ENCODE measurements at places on chromosomes 1 and 21. TPM values are rescaled to one million over a fixed set of nuclear protein-coding genes. Genes with fewer than 3 reads are reported as not detected.

TCP10L gene
- 0.39 TPM for total RNA-seq

NCMAP gene
- under 0.01 TPM for total RNA-seq

IFFO2 gene
- 10.3 TPM for total RNA-seq

LRRC71 gene
- total RNA-seq: not detected

PDC gene
- total RNA-seq: not detected

CCDC27 gene
- total RNA-seq: not detected

IVNS1ABP gene
- total RNA-seq: 86.0 TPM

NTNG1 gene
- under 0.01 TPM for total RNA-seq

CD1B gene
- total RNA-seq: not detected

IGSF21 gene
- not detected for total RNA-seq

HLX gene
- total RNA-seq: not detected

DCST2 gene
- 2.4 TPM for total RNA-seq

GIPC2 gene
- 2.0 TPM for total RNA-seq

GNAT2 gene
- total RNA-seq: 0.11 TPM
